ENCODE measurements at places on chromosomes 16 and 17.

DNA sequence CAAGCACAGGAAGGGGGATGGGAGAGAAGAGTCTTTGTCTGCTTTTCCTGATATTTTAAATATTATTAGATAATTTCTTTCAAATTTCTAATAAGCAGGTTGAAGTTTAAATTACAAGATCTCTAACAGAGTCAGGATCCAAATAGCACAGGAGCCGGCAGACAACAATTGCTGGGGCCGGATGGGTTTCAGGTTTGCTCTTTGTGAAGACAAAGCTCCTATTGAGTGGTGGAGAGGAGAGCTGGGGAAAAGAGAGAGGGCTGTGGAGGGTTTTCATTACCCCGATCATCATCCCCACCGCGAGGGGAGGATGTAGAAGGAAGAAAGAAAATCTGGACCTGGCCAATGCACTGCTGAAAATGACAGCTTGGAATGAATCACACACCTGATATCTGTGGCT is 197.3 kb downstream of the SOX9 start:
- no peak for DNase-seq

DNA sequence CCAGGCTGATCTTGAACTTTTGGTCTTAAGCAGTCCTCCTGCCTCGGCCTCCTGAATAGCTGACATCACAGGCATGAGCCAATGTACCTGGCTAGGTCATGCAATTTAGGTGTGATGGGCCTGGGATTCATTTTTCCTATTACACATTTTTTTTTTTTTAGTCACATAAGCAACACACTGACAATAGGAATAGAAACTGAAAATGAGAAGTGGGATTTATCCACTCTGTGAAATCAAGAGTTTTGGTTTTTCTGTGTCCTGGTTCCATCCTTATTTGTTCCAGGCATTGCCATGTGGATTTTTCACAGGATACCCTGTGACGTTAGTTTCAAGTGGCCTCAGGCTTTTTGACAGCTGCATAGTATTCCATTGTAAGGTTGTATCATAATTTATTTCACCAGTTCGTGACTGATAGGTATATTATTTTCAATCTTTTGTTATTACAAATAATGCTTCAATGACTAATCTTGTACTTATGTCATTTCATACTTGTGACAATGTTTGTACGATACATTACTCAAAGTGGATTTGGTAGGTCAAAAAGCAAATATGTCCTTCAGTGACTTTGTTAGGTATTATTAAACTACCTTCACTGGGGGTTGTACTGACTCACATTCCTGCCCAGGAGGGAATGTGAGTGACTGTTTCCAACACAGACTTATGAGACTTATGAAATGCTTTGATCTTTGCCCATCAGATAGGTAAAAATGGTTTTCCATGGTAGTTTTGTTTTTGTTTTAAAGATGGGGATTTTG is 10.6 kb downstream of the ADCY7 start:
- DNase-seq: no peak

- no peak for DNase-seq
These were observed 345.1 kb downstream of the XYLT1 start for GRCh38 chr16:17125671-17126070.

DNA sequence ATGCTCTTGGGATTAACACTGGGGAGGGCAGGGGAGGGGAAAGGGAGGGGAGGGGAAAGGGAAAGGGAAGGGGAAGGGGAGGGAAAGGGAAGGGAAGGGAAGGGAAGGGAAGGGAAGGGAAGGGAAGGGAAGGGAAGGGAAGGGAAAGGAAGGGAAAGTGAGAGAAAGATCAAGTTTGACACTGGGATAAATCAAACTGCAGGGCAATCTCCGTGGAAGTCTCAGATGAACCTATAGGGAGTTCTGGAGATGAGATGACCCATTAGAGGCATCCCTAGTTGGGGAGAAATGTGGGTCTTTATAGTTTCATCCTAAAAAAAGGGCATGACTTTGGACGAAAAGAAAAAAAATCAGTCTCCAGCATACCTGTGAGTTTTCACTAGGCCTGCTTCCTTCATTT is 2.2 kb downstream of the KRTAP4-12 start:
- DNase-seq: no peak

DNA sequence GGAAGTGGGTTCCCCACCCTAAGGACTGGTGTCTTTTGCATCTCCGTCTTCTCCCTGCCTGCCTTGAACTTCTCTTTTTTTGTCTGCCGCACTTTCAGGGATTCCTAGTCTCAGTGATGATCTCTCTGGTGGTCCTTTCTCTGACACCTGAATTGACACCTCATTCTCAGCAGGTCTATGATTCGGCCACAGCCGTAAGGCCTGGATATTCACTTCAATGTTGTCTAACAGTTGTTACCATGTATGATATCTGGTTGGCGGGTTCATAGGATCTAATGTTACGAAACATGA is 25.1 kb upstream of the SLC47A1 start:
- DNase-seq: no peak

DNA sequence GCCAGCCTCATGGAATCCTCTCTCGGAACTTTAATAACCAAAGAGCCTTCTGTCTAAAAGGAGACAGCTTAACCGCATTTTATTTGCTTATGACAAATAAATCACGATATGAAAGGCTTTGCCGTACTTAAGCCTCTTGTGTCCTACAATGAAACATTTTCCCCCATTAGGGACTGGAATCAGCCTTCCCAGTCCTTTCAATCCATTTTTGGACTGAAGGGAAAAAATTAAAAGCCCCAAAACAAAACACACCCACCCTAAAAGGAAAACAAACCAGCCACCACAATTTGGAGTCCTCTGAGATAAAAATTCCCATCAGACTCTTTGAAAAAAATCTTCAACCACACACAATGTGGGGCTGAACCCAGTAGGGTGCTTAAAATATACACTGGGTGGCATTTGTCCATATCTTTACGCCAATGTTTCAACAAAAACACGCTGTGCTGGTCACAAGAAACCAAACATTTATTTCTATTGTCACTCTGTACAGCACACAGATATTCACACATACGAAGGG is 3.0 kb downstream of the HOXB4 start:
- DNase-seq: peak; percentile 87

- DNase-seq: no peak
These were observed 176.4 kb downstream of the AXIN2 start for GRCh38 chr17:65385071-65385470.

All from mesenchymal stem cell (in vitro differentiated cells and primary cell).